Spinal cord (tissue), 10 donors: ENCODE measurements at places on chromosomes 16 and 17. TPM values are rescaled to one million over a fixed set of nuclear protein-coding genes. Genes with fewer than 3 reads are reported as not detected.

TEKT5 gene
- total RNA-seq, result 0.69 TPM

DNA sequence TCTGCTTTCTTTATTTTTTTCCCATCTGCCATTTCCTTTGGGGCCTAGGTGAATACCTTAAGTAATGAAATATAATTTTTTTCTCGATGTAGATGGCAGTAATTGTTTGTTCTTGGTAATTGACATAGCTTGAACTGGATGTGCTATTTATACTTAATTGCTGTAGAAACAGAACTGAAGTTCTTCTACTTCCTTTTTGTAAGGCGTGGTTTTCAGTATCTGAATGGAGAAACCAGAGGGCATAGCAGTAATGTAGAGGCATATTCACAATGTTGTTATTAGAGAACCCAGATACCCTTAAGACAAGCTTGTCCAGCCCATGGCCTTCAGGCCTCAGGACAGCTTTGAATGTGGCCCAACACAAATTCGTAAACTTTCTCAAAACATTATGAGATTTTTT lies 16.4 kb downstream of the ATP6V0A1 start:
- H3K4me1 ChIP-seq, result no peaks in the 10 kb centered on the region
- H3K27ac ChIP-seq, result no peak overlapping the region
- no peak for DNase-seq

CACNG4 gene
- total RNA-seq, result 19.7 TPM

WFDC1 gene
- 3.8 TPM for total RNA-seq

DNA sequence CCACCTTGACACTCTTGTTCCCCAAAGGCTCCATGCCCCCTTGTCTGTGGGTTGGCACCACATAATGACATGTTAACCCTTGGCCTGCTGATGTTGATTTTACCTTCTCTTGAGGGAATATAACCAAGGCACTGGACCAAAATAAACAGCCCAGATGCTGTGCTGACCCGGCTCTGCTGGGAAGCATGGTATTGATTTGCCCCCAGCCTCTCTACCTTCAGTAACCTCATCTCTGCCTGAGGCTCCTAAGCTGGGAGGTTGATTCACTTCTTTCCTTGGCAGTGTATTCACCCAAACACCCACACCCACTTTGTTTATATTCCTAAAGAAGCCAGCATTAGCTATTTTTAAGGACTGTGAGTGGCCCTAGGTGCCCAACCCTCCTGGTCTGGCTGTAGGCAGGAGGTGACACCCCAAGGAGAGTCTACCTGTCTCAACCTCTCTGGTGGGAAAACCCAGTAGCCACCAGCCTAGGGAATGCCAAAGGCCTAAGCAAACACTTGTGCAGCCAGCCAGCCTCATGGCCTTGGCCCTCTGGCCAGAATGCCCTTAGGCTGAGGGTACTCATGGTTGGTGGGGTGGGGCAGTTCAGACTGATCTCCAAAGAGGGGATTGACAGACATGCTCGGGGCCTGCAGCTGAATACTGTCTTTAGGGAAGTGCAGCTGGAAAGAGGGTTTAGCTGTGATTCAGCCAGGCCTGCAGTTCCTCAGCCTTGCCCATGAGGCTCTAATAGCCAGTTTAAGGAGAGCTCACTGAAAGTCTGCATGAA lies 42.7 kb downstream of the GNAO1 start:
- peaks cover 3% of the 10 kb centered on the region for H3K36me3 ChIP-seq
- DNase-seq, result no peak
- no peak overlapping the region for H3K27ac ChIP-seq
- H3K4me3 ChIP-seq, result no peak overlapping the region
- no peaks in the 10 kb centered on the region for H3K27me3 ChIP-seq

- no peak overlapping the region for H3K4me3 ChIP-seq
- H3K36me3 ChIP-seq, result no peaks in the 10 kb centered on the region
- H3K27me3 ChIP-seq, result no peaks in the 10 kb centered on the region
These were observed 1.4 kb downstream of the ZG16 start for GRCh38 chr16:29779474-29779873.

DNA sequence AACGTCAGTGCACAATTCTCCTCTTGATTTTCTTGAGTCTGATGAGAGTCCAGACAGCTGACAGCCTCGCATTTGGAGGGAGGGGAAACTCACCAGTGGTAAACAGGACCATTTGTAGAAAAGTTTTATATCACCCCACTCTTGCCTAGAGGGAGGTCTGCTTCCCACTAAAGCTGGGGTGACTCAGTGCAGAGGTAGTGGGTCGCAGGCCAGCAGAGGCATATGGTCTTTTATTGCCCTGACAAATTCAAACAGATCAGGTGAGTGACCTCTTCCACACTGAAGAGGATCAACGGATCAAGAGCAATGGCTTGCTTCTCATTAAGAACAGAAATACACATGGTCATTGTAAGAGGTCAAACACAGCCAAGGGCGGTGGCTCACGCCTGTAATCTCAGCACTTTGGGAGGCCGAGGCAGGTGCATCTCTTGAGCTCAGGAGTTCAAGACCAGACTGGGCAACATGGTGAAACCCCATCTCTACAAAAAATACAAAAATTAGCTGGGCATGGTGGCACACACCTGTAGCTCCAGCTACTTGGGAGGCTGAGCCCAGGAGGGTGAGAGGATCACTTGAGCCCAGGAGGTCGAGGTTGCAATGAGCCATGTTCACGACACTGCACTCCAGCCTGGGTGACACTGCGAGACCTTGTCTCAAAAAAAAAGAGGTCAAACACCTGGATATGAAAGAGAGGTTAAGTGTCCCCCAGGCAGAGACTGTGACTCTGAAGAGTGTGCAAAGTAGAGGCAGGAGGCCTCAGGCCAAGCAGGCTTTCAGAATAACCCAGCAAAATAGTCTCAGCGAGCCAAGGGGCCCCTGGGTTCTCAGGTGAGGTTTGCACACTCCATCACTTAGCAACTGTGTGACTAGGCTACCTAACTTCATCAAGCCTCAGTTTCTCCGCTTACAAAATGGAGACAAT lies 56.5 kb upstream of the ERN1 start:
- DNase-seq, result no peak
- H3K27me3 ChIP-seq, result no peaks in the 10 kb centered on the region
- H3K36me3 ChIP-seq, result peaks cover 17% of the 10 kb centered on the region
- no peak overlapping the region for H3K4me3 ChIP-seq
- no peak overlapping the region for H3K27ac ChIP-seq
- peaks cover 7% of the 10 kb centered on the region for H3K4me1 ChIP-seq

GRCh38 chr17:51189628-51190027 lies 23.4 kb downstream of the NME2 start:
- no peak overlapping the region for H3K4me3 ChIP-seq
- H3K36me3 ChIP-seq, result peaks cover 41% of the 10 kb centered on the region
- H3K27ac ChIP-seq, result no peak overlapping the region
- no peaks in the 10 kb centered on the region for H3K4me1 ChIP-seq

PLXDC1 gene
- 12.6 TPM for total RNA-seq

C1QL1 gene
- total RNA-seq, result 20.4 TPM

SLC6A2 gene
- total RNA-seq, result 0.89 TPM
